ENCODE measurements at places on chromosomes 13 and 19.

- DNase-seq, result no peak
Measured at GRCh38 chr13:31426395-31426794, 226.6 kb downstream of the B3GLCT start.

GRCh38 chr13:40060296-40061007 lies 405.0 kb downstream of the COG6 start:
- no peak for DNase-seq

- DNase-seq, result no peak
Measured at GRCh38 chr13:32445461-32445860, 17.5 kb upstream of the N4BP2L1 start.

- no peak for DNase-seq
Measured at GRCh38 chr19:58460039-58460438, 6.8 kb upstream of the ZNF324 start.

- DNase-seq, result no peak
Measured at GRCh38 chr13:113631341-113632095, 26.5 kb downstream of the ATP4B start.

GRCh38 chr13:114046431-114046975 lies 72.6 kb upstream of the C13orf46 start:
- no peak for DNase-seq

GRCh38 chr13:80313668-80314256 lies 27.2 kb downstream of the SPRY2 start:
- DNase-seq, result no peak

- no peak for DNase-seq
Measured at GRCh38 chr13:41900918-41901317, 60.0 kb downstream of the VWA8 start.

GRCh38 chr13:111901267-111901915 lies 165.6 kb upstream of the SOX1 start:
- no peak for DNase-seq

- peak; percentile 19 for DNase-seq
Measured at GRCh38 chr13:75870397-75870903, 234.3 kb downstream of the LMO7 start.

DNA sequence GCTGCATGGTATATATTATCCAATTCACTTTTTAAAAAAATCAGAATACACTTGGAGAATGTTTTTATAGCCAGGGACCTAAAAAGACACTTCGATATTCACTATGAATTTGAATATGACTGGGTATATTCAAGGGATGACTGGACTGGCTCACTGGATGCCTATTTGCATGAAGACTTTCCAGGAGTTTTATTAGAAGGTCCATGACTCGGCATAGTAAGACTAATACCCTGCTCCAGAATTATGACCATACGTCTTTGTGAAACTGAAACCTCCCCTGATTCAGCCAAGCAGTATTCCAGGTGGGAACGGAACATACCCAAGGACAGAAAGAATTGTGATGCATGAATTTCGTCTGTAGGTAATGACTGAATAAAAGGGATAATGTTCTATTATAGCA lies 3.9 kb upstream of the FAM216B start:
- no peak for DNase-seq

- DNase-seq, result no peak
Measured at GRCh38 chr13:22642088-22642487, 538.7 kb upstream of the SGCG start.

DNA sequence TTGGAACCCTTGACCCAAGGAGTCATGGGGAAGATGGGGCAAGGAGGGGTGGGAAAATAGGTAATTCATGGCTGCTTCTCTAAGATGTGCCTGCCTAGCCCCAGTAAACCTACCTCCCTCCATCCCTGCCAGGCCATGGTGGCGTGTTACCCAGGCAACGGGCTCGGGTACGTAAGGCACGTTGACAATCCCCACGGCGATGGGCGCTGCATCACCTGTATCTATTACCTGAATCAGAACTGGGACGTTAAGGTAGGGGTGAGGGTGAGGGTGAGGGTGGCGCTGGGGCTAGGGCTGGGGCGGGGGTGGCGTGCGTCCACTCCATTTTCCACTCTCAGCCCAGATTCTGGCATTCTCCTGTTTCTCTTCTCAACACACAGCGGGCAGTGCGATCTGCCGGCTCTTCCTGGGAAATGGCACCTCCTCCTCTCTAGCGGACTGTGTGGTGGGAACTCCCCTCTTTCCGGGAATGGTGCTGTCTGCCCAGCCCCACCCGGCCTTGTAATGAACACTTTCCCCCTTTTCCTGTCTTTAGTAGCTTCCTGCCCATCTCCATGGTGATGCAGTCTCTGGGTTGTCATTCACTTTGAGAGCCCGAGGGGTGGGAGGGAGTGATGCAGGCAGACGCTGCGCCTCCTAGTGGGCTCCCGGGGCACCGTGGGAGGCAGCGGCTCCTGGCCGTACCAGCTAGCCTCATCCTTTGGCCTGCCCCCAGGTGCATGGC lies 7.6 kb downstream of the EGLN2 start:
- DNase-seq, result peak; percentile 87

DNA sequence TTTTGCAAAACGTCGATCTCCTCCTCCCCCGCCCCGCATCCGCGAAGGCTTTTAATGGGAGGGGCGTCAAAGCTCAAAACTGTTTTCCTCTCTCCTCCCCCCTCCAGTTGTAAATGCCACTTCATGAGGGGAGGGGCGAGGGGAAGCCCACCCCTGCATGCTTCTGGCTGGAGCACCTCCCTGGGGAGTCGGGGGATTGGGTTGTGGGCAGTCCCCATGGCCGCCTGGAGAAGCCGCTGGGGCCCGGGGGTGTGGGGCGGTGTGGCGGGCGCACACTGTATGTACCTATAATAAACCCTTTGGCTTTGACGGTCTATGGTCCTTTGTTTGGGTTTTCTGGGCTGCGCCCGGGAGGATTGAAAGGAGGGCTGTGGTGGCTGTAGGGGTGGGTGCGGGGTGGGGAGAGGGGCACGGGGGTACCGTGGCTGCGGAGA lies 505 bp upstream of the SHKBP1 start:
- no peak for DNase-seq

DNA sequence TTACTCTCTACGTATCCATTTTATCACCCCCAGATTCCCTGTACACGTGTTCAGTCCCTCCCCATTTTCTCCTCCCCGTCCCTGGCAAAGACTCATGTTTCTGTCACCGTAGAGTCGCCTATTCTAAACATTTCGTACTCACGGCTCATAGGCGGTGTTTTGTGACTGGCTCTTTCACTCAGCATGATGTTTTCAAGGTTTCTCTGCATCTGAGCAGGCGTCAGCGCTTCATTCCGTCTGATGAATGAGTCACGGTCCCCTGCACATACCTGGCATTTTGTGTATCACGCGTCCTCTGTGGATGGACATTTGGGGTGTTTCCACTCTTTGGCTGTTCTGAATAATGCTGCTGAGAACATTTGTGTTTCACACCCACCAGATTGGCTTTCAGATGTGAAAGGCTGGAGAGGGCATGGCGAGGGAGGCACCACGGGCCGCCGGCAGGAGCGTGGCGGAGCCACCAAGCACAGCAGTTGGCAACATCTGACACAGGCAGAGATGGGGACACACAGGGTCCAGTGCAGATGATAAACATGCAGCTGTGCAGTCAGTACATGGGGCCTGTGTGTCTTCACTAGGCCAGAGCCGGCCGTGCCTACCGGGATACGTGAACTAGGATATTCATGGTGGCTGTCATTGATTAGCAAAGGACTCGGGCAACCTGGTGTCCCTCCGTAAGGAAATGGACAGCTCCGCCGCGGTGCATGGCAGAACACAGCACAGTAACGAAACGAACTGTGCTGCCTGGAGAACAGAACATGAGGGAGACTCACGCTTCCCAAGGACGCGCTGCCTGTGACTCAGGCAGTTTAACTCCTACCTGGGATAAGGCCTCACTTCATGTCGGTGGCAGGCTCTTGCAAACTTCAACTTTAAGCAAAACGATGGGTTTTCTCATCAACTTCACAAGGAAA lies 117.2 kb downstream of the ATP11A start:
- DNase-seq, result no peak

GRCh38 chr19:17951990-17952976 lies 14.6 kb upstream of the KCNN1 start:
- DNase-seq, result no peak

DNA sequence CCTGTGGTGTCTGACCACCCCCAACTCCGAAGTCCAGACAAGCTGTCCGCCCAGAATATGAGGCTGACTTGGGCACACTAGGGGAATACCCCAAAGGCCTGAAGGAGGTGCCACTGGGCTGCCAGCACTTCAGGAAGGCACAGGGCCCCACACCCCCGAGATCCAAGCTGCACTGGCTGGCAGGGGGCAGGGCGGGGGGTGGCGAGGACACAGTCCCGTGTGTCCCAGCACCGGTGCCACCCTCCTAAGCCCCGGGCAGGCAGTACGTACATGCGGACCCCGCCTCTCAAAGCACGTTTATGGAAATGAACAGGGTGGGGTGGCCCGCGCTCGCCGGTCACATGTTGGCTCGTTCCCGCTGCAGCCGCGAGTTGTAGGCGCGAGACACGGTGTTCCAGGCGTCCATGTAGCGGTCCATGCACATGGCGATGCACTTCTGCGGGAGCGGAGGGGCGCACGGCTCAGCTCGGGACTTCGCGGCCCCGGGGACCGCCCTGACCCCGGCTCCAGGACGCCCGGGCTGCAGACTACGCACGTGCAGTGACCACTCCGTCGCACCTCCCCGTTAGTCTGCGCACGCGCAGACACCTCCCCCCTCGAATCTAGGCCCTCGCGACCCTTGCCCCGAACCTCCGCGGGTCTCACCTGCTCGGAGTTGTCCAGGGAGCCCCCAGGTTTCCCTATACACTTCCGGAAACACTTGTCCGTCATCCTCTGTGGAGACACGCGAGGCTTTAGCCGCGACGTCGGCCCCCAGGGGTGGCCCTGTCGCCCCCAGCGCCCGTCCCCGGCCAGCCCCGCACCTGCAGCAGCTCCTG lies 566 bp downstream of the TIMM13 start:
- no peak for DNase-seq

GRCh38 chr13:92255526-92255925 lies 857.1 kb downstream of the GPC5 start:
- no peak for DNase-seq

DNA sequence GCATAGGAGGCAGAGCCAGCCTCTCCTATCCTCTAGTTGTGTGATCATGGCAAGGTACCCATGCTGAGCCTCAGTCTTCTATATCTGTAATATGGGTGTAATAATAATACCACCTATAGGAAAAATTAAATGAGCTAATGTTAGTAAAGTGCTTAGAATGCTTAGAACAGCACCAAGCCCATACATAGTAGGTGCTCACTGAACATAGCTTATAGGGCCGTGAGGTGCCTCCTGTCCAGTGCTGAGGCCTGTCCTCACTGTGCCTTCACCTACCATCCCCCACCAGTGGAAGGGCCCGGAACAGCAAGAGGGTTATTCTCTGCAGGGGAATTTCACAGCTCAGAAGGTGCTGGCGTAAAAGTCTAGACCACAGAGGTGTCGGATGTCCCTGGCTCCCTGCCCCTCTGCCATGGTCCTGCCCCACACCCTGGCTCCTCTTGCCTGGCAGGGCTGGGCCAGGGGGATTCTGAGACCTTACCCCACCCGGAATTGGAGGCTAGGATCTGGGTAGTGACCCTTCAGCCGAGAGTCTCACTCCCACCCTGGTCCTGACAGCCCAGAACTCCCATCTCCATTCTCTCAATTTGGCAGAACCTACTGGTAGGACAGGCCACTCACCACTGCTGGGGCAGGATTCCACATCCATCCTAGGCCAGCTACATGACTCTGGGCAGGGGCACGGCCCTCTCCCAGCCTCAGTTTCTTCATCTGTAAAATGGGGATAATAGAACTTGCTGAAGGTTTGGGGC lies 2.2 kb upstream of the SCN1B start:
- DNase-seq, result no peak

GRCh38 chr13:60925686-60926085 lies 490.0 kb downstream of the PCDH20 start:
- no peak for DNase-seq

DNA sequence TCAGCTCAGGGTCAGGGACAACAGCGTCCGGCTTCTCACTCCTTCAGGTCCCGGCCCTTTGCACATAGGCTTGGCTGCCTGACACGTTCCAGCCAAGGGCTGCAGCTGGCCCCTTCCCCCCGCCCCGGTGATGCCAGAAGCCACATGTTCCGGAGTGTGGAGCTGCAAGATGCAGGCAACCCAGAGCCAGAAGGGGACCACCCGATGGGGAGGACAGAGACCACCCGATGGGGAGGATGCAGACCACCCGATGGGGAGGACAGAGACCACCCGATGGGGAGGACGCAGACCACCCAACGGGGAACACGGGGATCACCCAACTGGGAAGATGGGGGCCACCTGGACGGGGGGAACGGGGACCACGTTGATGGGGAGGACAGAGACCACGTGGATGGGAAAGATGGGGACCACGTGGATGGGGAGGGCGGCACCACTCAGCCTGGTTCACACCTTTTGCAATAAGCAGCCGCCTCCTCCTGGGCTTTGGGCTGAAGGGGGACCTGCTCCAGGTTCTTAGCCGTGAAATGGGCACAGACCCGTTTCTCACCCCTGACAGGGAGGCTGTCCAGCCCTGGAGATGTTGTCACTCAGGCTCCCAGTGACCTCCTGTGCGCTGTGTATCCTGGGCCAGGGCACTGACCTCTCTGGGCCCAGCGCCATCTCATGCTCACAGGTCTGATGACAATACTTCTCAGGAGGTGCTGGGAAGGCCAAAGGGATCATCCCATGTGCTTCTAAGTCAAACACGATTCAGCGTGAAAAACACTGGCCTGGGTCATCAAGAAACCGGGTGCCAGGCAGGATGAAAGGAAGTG lies 34.5 kb downstream of the C13orf46 start:
- no peak for DNase-seq

DNA sequence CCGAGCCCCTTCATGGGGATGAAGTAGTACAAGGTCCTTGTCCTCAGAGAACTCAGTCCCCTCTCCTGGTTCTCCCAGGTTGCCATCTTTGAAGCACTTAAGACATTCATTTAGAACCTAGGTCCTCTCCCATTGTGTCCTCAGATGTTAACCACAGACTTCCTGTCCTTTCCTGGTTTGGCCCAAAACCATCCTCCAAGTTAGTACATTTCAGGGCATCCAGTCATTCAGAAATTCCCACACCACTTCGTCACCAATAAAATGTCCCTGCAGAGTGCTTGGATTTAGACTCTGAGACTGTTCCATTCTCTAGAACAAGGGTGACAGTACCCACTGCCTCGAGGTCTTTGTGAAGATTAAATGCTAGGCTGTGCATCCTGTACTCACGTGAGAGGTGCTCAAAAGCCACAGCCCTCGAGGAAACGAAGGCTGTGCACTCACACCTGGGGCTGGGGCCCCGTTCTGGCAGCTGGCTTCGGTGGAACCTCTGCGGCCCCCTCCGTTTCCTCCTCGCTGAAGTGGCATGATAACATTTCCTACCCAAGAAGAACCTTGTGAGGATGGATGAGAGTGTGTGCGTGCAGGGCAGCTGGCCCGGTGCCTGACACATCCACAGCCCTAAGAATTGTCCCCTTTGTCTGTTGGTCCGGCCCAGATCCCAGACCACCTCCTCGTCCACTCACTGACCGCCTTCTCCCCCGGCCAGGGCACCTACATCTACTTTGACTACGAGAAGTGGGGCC lies 4.7 kb downstream of the LENG1 start:
- no peak for DNase-seq

All from cerebellar nuclear complex (tissue), 1 donor.